Stimulated activated CD4-positive, alpha-beta T cell treated with anti-CD3 and anti-CD28 coated beads, TNF-alpha, amount 100 ng/mL, for 1 hour (primary cell): ENCODE measurements at places on chromosomes 16 and 17.

GRCh38 chr16:4110065-4110464 is 6.2 kb downstream of the ADCY9 start:
- no peak for DNase-seq

GRCh38 chr17:34988644-34989043 is 8.3 kb downstream of the LIG3 start:
- DNase-seq: no peak

DNA sequence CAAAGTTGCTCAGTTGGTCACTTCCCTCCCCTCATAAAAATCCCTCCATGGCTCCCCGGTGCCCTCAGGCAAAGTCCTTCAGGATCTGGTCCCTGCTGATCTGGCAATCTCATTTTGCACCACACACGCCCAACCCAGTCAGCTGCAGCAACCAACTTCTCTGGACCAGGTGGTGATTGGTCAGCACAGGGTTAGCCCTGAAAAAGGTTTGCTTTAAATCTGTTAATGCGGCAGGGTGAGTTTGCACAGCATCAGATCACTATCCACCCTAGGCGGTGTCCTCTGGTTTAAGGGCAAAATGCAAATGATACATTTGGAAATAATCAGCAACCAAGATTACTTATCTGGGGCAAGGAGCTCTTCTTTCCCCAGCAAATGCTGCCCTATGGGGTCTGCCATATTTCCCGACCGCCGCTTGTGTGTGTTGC is 42.9 kb upstream of the TNRC6C start:
- no peak for DNase-seq

DNA sequence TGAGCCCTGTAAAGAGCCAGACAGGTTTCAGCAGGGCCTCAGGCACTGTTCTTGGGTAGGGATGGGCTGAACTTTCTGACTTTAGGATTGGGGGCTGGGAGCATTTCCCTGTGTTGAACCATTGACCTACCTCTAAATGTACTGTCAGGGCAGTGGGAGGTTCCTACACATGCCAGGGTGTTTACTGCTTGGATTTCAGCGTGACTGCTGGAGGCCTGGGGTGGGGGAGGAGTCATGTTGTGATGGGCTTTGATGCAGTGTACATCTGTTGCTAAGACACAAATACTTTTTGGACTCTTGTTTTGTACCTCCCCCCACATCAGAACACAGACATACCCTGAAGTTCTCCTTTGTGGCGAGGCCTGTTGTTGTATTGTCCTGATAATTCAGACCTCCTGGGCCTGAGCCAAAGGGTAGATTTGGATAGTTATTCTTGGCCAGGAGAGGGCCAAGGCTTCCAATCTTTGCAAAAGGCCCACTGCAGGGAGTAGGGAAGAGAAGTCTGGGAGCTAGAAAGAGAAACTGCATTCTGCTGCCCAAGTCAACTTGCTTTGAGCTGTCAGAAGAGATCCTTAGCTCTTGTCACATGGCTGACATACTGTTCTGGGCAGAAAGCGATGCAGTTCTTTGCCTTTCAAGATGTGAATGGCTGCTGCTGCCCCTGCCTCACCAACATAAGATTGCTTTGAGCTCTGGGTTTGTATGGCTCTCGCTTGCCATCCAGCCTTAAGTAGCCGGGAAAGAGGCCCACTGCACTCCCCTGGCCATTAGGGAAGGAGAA is 3.7 kb downstream of the NFE2L1 start:
- no peak for DNase-seq

DNA sequence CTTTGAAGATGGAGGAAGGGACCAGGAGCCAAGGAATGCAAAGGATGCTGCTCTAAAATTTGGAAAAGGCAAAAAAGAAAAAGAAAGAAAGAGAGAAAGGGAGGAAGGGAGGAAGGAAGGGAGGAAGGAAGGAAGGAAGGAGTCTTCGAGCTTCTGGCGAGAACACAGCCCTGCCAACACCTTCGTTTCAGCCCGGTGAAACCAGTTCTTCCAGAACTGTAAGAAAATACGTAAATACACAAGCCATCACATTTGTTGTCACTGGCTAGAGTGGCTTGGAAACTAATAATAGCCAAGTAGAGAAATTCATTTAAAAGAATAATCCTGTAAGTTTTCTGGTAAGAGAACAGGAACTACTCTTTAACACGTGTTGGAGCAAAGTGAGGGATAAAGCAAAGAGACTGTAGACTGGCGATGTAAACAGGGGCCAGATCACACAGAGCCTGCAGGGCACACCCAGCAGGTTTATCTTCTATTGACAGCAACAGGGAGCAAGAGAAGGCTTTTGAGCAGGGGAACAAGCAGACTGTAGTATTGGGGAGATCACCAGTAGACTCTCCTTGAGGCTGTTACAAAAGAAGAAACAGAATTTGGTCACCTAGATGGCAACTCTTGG is 188.7 kb upstream of the MPHOSPH6 start:
- no peak for DNase-seq

GRCh38 chr16:1108299-1109252 is 12.5 kb upstream of the C1QTNF8 start:
- DNase-seq: no peak

GRCh38 chr16:4378999-4379690 is 7.5 kb downstream of the VASN start:
- no peak for DNase-seq

DNA sequence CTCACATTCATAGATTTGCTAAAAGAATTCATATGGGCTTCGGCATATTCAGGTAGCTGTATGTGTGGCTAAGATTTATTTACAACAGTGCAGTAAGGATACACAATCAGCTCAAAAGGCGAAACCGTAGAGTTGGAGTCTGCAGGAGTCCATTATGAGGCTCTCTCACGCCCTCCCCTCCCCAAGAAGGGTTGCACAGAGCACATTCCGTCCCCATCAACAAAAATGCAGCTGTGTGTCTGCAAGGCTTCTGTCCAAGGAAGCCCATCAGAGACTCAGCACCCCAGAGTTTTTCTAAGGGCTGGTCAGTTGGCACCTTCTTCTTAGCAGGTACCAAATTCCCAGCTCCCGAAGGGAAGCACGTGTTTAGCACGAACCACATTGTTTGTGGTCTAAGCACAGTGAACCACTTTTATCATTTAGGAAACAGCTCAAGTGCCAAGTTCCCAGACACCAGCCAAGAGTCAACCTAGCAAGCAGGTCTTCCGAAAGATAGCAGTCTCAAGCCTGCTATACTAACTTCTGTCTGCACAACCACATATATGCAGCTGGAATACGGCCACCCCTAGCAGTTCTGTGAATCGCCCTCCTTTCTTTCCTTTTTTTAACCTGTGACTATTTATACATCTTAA is 28.5 kb upstream of the MEAK7 start:
- DNase-seq: no peak

- no peak for DNase-seq
Observed at GRCh38 chr17:80187090-80187489, 17.3 kb downstream of the CARD14 start.

DNA sequence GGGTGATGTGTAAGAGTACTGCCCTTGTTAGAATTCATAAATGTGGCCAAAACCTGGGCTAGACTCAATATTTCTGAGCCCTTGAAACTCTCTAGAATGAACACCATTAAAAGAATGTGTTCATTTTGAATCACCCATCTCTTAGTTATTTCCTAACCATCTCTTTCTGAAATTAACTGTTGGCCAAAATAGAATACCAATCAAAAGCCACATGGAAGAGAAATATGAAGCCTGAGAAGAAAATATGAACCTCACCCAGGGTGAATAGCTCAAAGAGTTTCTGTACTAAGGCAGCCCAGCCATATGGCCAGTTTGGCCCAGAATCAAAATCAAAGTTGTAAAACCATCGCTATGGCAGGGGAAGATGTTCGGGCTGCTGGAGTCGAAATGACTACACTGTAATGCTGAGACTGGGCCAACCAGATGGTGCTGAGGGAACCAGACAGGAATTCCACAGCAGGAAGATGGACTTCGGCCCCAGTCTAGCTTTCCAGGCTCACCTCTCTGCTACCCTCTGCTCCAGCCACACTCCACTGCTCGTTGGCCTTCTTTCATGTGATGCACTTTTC is 154.3 kb upstream of the ZFHX3 start:
- no peak for DNase-seq

DNA sequence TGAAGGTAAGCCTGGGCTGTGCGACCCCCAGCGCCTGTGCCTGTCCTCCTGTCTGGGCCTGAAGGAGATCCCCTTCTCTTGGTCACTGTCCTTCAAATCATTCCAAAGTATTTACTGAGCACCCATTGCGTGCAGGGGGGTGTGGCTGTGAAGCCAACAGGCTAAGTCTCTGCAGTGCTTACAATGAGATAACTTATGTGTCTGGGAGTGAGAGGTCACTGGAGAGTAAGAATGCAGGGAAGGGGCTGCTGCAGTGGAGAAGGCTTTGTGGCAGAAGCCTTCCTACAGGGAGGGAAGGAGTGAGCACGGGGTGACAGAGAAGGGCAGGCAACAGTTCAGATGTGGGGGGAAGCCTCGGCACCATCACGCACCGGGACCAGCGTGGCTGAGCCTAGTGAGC is 11.2 kb upstream of the SMIM5 start:
- no peak for DNase-seq

GRCh38 chr17:59634632-59635541 is 15.2 kb downstream of the CLTC start:
- DNase-seq: no peak

- DNase-seq: no peak
Observed at GRCh38 chr17:45011767-45012166, 39.7 kb downstream of the DCAKD start.

- DNase-seq: no peak
Observed at GRCh38 chr16:10652730-10653590, 41.8 kb downstream of the TEKT5 start.

DNA sequence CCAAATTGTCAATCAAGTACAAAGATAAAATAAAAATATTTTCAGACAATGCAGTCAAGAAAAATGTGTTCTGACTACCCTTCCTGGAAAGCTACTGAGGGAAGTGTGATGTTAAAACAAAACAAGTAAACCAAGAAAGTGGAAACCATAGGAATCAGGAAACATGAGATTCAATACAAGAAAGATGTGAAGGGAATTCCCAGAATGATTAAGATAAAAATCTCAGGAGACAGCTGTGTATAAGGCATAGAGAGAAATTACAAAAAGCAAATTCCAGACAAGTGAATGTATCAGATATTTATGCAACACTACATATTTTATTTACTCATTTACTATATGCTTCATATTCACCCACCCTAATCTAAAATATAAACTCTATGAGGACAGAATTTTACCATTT is 32.2 kb downstream of the TRIM37 start:
- DNase-seq: no peak

- no peak for DNase-seq
Observed at GRCh38 chr16:89706518-89707260, 5.2 kb upstream of the SPATA2L start.

DNA sequence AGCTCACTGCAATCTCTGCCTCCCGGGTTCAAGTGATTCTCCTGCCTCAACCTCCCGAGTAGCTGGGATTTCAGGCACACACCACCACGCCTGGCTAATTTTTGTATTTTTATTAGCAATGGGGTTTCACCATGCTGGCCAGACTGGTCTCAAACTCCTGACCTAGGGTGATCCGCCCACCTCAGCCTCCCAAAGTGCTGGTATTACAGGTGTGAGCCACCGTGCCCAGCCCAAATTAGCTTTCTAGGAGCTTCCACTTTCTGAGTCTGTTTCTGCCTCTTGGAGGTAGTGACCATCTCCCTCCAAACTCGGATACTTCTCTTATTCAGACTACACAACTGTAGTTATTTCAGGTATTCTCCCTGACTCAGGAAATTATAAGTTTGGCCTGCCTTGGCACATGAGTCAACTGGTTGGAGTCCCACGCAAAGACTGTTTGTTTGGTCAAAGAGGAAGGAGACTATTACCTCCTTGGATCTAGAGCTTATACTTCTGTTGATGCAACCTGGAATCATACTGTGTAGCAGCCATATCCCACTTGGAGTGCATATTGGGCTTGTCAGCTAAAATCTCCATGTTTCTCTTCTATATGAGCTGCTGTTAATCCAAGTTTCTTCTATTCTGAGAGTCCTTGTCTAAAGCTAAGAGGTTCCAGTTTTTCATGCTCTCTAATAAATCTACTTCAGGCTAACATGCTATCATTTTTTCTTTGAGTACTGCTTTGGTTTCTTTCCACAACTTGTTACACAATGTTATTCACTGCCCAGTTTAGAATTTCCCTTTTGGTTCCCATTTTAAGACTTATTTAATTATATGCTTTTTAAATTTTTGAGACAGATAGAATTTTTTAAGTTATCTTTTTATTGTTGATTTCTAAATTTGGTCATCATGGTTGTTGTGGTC is 7.5 kb downstream of the IL4R start:
- DNase-seq: no peak

GRCh38 chr16:83744441-83744981 is 63.3 kb upstream of the HSBP1 start:
- no peak for DNase-seq

DNA sequence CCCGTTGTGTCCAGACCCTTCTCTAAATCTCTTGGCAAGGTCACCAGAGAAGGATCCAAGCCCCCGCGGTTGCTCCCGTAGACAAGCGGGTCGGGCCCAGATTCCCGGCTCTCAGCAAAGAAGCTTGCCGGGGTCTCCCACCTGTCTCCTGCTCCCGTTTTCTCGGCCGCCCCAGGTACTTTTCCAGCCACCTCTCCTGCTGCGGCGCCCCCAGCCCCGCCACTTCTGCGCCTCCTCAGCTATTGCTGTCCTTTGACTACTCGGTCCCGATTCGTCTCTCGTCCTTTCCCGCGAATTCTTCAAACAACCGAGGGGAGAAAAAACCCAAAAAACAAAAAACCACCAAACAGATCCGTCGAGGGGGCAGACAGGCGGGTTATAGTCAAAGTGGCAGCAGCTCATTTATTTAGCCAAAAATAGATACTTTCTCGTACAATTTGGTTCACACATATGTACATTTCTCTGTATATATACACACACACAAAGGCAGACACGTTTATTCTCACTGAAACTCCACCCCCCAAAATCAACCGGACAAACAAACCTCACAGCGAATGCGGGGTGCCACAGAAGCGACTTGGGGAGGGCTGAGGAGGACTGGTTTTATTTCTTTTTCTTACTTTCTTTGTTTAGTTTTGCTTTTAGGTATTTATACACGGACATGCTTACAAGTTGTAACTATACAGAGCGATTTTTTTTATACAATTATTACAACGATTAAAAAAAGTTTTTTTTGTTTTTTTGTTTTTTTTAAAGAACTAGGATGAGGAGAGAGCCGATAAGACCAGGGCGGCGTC is 3.5 kb downstream of the IRX3 start:
- no peak for DNase-seq

GRCh38 chr16:13552062-13552959 is 367.6 kb upstream of the ERCC4 start:
- no peak for DNase-seq
